ENCODE measurements at places on chromosomes 4 and X.

DNA sequence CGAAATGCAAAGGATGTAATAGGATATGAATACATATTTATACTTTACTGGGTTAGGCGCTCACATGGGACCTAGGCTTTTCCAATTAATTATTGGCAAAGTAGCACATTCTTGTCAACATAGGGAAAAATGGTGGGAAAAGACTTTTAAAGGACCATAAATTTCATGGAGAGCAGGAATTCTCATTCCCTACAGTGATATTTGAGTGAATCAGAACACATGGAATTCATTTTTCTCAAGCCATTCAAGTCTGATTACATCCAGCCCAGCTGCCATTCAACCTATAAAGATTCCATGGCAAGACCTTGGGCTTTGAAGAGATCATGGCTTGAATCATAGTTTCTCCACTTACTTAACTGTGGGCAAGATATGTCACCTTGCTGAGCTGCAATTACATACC lies 150.4 kb downstream of the SOWAHB start:
- DNase-seq: peak; percentile 41

DNA sequence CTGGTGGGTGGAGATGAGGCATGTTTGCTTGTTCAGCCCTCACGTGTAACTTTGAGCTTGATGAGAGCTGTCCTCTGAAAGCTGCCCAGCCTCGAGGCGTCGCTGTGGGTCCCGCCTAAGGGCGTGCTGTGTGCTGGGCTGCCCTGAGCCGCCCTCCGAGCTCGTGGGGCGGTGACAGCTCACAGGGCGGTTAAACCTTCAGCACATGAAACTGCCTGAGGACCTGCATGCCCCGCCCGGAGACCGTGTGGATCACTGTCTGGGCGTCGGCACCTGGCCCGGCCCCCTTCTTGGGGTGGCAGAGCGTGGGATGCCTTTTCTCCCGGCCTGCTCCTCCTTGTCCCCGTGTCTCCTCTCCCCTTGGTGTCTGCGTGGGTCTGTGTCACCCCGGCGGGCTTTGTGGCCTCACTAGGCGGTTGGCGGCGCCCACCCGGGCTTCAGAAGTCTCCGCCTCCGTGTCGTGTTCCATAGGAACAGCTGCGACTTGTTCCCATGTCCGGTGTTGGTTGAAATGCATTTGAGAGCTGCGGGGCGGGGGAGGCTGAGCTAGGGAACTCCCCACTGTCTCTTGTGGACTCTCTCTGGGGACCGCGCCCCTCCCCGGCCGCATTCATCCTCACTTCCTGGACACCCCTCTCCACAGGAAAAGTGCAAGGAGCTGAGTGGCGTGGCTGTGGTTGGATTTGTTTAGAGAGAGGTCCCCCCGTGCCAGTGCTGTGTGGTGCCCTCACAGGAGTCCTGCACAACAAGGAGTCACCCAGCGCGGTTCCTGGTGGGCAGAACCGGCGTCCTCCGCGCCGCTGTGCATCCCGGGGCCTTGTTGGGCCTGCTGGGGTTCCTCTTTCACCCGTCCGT lies 6.8 kb downstream of the AKAP17A start:
- DNase-seq: no peak

DNA sequence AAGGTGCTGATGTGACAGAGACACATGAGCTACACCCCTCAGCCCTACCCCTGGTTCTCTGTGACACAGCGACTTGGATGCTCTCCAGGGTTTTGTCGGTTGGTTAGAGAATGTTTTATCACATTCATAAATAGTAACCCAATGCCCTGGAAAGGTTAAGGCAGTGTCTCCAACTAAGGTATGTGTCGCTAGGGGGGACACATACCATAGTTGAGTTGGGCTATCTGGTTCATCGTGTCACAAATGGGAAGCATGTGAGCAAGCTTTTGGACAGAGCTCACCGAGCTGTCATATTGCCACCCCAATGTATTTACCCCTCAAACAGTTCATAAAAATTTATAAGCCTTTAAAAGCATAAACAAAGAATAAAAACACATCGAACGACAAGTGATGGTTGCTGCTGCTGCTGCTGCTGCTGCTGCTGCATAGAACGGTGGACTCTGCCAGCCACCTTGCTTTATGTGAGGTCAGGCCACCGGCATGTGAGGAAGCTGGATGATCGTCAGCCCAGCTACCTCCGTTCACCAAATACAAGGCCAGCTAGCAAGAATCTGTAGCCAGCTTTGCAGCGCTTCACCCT lies 55.9 kb downstream of the STOX2 start:
- DNase-seq: no peak

DNA sequence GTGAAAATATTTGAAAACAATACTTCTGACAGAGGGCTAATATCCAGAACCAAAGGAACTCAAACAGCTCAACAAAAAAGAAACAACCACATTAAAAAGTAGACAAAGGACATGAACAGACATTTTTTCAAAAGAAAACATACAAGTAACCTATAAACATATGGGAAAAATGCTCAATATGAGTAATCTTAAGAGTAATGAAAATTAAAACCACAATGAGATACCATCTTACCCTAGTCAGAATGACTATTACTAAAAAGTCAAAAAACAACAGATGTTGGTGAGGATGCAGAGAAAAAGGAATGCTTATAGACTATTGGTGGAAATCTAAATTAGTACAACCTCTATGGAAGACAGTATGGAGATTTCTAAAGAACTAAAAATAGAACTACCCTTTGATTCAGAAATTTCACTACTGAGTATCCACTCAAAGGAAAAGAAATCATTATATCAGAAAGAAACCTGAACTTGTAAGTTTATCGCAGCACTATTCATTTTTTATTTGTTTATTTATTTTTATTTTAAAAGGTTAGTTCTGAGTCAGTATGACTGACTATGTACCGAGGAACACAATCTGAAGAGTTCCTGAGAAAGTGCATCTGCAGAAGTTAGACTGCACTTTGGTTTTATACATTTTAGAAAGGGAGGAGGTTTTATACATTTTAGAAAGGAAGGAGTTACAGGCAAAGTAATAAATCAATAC lies 231.3 kb downstream of the INPP4B start:
- DNase-seq: peak; percentile 92

GRCh38 chr4:153205757-153206156 lies 1.5 kb downstream of the TRIM2 start:
- DNase-seq: peak; percentile 13

DNA sequence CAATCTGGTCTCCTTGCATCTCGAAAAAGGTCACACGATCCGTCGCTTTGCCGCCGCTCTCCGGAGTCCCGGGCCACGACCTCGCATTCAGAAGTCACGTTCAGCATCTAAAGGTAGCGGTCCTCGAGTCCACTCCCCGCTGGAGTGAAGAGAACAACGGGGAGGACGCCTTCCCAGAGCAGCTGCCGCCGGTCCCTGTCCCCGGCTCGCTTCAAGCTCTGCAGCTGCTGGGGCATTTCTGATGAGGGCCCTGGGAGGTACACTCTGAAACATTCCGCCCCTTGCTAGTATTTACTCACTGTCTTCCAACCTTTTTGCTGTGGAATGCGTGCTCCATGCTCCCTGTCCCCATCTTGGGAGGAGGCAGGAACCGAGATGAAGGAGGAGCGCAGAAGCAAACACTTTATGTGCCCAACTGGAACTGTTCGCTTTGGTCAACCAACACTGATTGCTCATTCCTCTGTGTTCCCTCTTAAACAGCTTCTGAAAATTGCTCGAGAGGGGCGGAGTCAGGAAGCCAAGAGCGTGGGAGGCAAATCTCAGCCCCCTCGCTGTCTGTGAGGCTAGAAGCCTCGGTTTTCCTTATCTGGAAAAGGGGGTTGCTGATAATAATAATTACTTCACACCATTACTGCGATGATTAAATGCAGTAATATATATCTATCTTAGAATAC lies 6.4 kb upstream of the VAMP7 start:
- DNase-seq: peak; percentile 1

GRCh38 chr4:1371176-1372165 lies 24.5 kb downstream of the UVSSA start:
- DNase-seq: no peak

DNA sequence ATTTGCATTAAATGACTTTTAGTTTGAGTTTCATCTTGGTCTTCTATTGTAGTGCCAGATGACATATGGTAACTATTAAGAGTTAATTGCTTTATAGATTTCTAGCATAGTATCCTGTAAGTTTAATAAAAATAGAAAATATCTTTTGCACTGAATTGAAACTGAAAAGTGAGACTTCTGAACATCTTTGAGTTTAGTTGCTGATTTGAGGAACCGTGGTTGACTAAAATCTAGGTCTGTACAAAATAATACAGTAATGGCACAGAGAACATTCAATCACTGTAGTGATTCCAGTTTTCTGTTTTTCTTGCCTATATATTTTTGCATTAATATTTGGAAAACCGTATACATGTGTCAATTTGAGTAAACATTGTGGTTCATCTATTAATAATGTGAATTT lies 60.7 kb downstream of the SPATA4 start:
- DNase-seq: no peak

GRCh38 chrX:38768079-38768478 lies 33.2 kb upstream of the MID1IP1 start:
- peak; percentile 35 for DNase-seq

GRCh38 chr4:18025288-18025687 lies 3.7 kb upstream of the LCORL start:
- no peak for DNase-seq

- DNase-seq: no peak
Measured at GRCh38 chrX:112839856-112840255, 775 bp downstream of the AMOT start.

GRCh38 chrX:120660637-120661036 lies 30.8 kb upstream of the C1GALT1C1 start:
- DNase-seq: no peak

GRCh38 chr4:8917868-8918783 lies 46.5 kb upstream of the HMX1 start:
- peak; percentile 39 for DNase-seq

DNA sequence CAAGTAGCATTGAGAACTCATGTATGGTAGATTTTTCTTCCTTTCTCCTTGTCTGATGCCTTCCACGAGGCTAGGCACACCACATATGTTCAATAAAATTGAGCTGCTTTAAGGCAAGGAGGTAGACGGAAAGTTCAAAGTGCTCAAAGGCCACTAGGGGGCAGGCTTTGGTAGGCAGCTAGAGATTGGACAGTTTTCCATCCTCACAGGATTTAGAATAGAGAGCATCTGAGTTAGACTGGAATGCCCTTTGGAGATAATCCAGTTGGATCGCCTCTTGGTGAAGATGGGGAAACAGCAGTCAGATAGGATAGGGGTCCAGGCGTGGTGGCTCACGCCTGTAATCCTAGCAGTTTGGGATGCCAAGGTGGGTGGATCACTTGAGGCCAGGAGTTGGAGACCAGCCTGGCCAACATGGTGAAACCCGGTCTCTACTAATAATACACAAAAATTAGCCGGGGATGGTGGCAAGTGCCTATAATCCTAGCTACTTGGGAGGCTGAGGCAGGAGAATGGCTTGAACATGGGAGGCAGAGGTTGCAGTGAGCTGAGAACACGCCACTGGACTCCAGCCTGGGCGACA lies 30.4 kb downstream of the ELF4 start:
- DNase-seq: peak; percentile 77

- no peak for DNase-seq
Measured at GRCh38 chrX:95382799-95383198, 1301.8 kb upstream of the DIAPH2 start.

DNA sequence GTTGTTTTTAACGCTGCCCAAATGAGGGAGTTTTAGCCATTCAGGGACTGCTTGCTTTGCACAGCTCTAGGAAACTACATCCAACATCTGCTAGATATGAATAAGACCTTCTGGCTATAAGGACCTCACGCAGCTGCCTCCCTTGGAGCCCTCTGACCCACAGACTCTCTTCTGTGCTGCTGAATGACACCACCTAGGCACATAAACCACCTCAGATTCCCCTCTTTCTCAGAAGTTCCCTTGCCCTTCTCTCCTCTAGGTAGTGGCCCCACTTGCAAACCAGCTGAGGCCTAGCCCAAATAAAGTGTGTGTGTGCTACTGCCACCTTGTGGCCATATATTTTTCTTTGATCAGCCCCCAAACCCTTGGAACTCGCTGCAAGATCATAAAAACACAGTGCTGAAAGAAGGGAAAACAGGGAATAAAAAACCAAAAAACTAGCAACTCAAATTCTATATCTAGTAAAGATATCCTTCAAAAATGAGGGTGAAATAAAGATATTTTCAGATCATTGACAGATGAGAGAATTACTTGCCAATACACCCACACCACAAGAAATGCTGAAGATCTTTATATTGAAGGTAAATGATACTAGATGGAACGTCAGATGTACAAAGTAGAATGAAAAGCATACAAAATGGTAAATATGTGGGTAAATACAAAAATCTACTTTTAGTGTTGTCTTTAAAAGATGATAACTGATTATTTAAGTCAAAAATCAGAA lies 265.9 kb downstream of the ADAMTS3 start:
- peak; percentile 54 for DNase-seq

DNA sequence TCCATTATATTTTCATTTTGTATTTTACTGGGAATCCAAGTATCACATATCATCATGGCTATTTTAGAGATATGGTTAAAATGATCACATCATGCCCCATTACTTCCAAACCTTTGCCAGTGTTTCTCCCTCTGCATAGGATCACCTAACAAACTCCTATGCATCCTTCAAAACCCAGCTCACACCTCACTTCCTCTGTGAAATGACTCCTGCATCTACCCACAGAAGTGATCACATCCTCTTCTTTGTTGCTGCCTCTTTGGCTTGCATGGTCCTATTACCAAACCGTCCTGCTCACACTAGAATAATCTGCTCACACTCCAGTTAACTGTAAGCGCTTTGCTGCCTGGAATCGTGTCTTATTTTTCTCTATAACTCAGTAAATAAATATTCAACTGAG lies 74.7 kb upstream of the C4orf50 start:
- DNase-seq: no peak

GRCh38 chrX:27519226-27519625 lies 56.1 kb upstream of the PPP4R3C start:
- no peak for DNase-seq

- peak; percentile 1 for DNase-seq
Measured at GRCh38 chrX:139692506-139692849, 15.5 kb downstream of the MCF2 start.

- no peak for DNase-seq
Measured at GRCh38 chr4:55868581-55869090, 15.2 kb downstream of the EXOC1 start.

DNA sequence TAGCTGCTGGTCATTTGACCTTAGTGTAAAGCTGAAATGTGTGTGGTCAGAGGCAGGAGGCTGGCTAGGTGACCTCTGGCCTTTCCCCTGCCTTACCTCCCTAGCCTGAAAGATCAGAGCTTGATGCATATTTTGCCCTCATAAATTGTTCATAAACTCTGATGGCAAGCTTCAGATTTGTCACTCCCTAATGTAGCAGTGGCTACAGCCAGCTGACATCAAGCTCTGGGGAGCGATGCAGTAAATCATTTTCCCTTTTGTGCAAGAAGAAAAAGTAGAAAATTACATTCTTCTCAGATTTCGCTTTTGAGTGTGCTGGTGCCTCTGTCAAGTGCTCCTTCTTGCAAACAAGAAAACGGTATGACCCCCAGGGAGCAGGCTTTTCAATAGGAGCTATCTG lies 87.7 kb upstream of the MAGEA4 start:
- DNase-seq: no peak

DNA sequence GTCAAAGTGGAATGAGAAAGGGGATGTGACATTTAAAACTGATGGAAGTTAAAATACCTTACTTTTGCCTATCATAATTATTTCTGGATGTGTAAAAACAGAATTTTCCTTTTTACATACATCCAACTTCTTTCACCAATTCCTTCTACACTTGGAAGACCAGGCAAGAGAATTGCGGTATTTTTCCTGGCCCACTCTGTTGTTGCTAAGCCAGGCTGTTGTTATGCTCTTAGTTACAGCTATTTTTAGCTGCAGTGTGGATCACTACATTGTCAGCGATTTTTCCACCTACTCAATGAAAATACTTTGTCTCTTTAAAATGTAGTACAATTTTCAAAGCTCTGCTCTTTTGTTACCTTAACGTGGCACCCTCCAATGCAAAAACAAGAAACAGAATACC lies 43.4 kb downstream of the NKX6-1 start:
- DNase-seq: no peak
